Activated T-cell treated with anti-CD3 and anti-CD28 coated beads for 48 hours (primary cell): ENCODE measurements at places on chromosomes 2 and 18.

GRCh38 chr18:75062297-75062886 lies 146.5 kb downstream of the PTGR3 start:
- no peak for DNase-seq

DNA sequence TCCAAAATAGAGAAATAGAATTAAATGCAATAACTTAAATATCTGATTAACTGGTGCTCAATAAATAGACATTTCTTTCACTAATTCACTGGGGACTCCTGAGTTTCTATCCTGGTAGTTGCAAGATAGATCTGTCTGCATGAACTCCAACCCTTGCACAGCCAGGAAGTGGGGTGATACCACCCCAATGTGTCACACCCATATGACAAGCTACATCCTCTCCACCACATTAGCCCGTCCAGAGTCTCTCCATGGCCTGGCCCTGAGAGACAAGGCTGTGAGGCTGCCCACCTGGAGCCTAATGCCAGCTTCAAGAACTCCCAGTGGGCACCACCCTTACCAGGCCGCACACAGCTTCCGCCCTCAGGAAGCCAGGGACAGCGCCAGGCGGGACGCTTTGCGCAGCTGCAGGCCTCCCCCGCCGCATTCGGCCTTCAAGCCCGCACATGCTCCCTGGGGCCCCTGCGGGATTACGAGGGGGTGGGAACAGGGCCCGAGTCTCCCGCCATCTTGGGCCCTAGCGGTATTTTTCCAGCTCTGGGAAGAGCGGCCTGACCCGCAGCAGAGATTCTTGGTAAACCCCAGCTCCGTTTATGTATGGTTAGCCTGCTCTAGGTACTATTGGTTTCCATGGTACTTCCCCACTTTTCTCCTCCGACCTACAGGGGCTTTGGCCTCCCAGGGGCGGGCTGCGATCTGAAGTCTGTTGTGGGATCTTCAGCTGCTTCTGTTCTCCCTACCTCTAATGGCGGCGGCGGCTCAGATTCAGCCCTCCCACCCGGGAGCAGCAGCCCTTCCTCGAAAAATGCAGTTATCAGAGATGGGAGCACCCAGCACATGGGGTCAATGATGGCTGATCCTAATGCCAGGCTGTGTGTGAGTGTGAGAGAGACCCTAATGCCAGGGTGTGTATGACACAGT lies at the start of gene TDRD15:
TDRD15 (plus strand) TSS at position 496 of the 921 bp plus-strand sequence. CDS start 13,500 bp downstream, outside the sequence.
- DNase-seq, result no peak

- no peak for DNase-seq
These were observed 8.7 kb upstream of the CRYGA start for GRCh38 chr2:208172125-208172524.

- DNase-seq, result no peak
These were observed 160.0 kb downstream of the EIPR1 start for GRCh38 chr2:3217646-3218045.

GRCh38 chr2:169790581-169790980 lies 8.1 kb upstream of the SSB start:
- DNase-seq, result no peak

DNA sequence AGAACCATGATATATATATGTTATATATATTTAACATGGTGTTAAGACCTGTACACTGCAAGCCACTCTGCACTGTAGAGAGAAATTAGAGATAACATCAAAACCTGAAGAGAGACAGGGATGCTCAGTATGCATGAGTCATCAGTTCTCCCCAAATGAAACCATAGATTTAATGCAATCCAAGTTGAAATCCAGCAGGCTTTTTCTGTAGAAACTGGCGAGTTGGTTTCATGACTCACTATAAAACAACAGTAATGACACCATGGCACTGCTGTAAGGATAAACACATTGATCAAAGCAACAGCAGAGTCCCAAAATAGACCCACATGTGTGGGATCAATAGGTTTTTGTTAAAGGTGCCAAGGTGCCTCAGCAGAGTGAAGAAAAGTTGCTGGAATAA lies 65.8 kb downstream of the RTP5 start:
- no peak for DNase-seq
